ENCODE measurements at places on chromosomes 3 and 15. TPM values are rescaled to one million over a fixed set of nuclear protein-coding genes. Genes with fewer than 3 reads are reported as not detected.

DNA sequence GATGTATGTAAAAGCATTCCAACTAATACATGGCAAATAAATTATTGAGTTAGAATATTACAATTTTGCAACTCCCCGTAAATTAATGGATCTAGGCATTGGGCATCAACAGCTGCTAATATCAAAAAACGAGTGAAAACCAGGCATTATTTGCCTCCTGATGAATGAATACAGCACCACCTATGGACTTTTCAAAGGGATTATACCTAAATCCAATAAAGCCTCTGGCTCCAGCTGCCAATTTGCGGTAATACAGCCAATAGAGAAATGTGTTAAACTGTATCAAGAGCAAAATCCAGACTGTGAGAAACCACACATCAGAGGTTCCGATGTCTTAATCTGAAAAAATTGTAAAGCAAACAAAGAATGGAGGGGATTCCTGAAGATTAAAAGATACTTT is 16.3 kb upstream of the A4GNT start:
- H3K4me1 ChIP-seq: no peaks in the 10 kb centered on the region
- H3K36me3 ChIP-seq: no peaks in the 10 kb centered on the region
- H3K4me3 ChIP-seq: no peak overlapping the region

The CHRNA5 gene
- total RNA-seq: 1.5 TPM

DNA sequence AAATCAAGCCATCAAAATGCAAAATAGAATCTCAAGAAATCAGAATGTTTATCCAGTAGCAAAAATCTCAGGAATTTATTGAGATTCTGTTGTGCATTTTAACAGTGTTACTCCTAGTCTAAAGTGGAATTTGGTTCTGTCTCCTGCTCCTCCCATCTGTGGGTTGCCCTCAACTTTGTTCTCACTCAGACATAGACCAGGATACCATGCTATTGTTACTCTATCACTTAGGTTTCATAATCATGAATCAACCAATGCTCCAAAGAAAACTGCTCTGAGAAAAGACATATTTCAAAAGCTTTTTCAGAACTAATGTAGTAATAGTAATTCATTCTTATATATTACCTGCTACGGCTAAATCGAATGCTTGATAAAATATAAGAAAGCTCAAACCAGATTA is 274.7 kb downstream of the RBMS3 start:
- H3K4me1 ChIP-seq: no peaks in the 10 kb centered on the region
- H3K27ac ChIP-seq: no peak overlapping the region
- peak; percentile 26 for DNase-seq
- H3K4me3 ChIP-seq: no peak overlapping the region

The ZNF385D gene
- total RNA-seq: 7.8 TPM

GRCh38 chr3:60081381-60082095 is 1031.7 kb upstream of the CFAP20DC start:
- H3K4me3 ChIP-seq: no peak overlapping the region
- no peaks in the 10 kb centered on the region for H3K4me1 ChIP-seq
- no peak for DNase-seq

GRCh38 chr3:171255236-171255806 is 204.9 kb downstream of the TNIK start:
- H3K4me1 ChIP-seq: peaks cover 17% of the 10 kb centered on the region
- no peak overlapping the region for H3K27ac ChIP-seq
- no peaks in the 10 kb centered on the region for H3K36me3 ChIP-seq

The DLEC1 gene
- 0.19 TPM for total RNA-seq

The DUOX1 gene
- total RNA-seq: 0.26 TPM

Data from astrocyte (in vitro differentiated cells and primary cell).